ENCODE measurements at places on chromosomes 12 and 14.

DNA sequence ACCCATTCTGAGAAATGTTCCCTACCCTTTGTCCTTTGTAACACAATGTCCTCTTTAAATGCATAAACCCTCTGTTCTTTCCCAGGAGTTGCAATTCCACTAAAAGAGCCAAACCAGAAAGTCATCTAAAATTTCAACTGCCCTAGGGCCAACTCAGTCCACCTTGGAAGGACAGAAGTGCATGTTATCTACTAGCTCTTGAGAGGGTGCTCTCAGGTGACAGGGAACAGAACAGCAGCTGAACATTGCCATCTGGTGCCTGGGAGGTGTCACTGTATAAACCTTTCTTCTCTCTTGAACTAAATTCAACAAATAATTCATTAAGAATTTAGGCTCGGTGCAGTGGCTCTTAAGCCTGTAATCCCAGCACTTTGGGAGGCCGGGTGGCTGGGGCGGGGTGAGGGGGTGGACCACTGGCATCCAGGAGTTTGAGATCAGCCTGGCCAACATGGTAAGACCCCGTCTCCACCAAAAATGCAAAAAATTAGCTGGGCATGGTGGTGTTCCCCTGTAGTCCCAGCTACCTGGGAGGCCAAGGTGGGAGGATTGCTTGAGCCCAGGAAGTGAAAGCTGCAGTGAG lies 10.3 kb upstream of the FERMT2 start:
- peak; percentile 96 for DNase-seq

DNA sequence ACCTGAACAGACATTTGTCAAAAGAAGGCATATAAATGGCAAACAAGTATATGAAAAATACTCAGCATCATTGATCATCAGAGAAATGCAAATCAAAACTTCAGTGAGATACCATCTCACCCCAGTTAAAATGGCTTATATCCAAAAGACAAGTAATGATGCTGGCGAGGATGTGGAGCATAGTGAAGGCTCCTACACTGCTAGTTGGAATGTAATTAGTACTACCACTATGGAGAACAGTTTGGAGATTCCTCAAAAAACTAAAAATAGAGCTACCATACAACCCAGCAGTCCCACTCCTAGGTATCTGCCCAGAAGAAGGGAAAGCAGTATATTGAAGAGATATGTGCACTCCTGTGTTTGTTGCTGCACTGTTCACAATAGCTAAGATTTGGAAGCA lies 146.1 kb downstream of the TGFB3 start:
- DNase-seq: no peak

GRCh38 chr12:20778969-20779368 lies 31.5 kb upstream of the SLCO1B3 start:
- DNase-seq: no peak

GRCh38 chr14:84857571-84857970 lies 672.4 kb upstream of the FLRT2 start:
- no peak for DNase-seq

- DNase-seq: no peak
These were observed 35.6 kb downstream of the GXYLT1 start for GRCh38 chr12:42109031-42109430.

GRCh38 chr14:89773644-89774316 lies 180.8 kb downstream of the EFCAB11 start:
- DNase-seq: no peak

GRCh38 chr12:53336181-53336681 lies at the start of gene SP7:
Gene SP7, minus strand, starts transcription at chr12:53336354. Its CDS starts 708 bp downstream, at chr12:53335646.
- no peak for DNase-seq

Measured in NCI-H2029 treated with DMSO at 0.1 percent for 48 hours (cell line).